Fibroblast of skin of left biceps (primary cell): ENCODE measurements at places on chromosomes 12 and 14.

DNA sequence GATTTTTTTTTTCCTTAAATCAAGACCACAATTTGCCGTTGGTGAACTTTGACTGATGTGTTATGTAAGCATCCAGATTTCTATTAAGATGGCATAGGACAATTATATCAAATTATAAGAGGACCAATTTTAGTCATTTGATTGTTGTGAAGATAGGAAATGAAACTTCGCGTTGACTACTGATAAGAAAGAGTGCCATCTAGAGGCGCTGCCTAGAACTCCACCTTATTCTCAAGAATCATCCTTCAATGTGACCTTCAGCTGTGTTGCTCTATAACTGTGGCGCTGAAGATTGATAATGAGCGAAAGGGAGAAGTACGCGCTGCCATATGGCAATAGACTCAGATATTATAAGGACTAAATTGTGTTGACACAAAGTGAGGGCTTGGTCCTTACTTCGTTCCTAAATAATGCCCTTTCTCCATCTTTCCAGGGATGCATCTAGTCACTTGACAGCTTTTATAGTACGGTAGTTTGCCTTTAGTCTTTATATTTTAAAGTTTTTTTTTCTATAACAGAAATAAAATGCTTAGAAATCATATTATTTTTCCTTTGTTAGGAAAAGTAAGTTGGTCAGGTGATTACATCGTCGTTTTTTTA, 350.8 kb upstream of the STXBP6 start:
- DNase-seq = peak; percentile 5

DNA sequence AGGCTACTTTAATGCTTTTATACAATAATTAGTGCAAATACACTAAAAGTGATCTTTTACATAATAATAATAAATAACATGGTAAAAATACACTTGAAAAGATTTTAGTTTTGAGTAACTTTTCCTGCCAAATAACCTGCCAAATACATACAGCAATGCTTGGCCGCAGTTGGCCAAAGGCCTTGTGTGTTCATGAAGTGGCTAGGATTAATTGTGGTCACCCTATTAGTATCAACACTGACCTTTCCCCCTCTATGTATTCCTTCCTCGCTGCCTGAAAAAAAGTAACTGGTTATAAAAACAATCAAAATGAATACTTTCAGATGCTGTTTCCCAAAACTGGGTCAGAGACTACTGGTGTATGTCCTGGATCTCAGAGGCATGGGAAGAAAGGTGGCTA, 34.3 kb downstream of the KICS2 start:
- DNase-seq = no peak

- no peak for DNase-seq
These were observed 22.9 kb downstream of the JKAMP start for GRCh38 chr14:59507063-59507751.

DNA sequence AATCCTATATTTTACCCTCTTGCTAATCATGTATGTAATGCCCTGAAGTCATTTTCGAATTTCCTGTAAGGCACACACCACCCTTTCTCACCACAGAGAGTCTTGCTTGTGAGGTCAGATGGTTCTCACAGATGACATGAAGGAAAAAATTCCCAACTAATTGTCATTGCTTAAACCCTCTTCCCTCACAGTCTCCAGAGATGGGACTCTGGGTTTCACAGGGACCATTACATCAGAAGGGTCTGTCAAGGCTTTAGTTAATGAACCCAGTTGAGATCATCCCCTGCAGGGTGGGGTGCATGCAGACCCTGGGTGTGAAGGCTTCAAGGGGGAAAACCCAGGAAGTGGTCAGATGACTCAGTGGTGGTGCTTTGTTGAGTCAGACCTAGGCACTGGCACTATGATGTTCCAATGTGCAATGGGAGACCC, 229.6 kb downstream of the BCAT1 start:
- DNase-seq = no peak

GRCh38 chr14:99535908-99536778, 54.9 kb downstream of the CCNK start:
- no peak for DNase-seq

DNA sequence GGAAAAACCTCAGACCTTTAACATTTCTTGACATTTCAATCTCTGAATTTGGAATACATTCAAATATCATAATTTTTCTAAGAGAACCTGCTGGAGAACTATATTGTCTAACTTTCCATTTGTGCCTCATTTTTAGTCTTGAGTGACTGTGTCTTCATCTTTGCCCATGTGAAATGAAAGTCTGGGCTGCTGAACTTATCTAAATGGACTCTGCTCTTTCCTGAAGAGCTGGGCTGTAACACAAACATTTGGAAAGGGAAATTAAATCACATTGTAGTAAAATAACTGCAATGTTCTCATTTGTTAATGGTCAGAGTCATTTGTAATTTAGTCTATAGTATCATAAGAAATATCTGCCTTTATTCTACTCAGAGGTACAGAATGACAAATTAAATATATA, 373.1 kb downstream of the LRIG3 start:
- DNase-seq = no peak

DNA sequence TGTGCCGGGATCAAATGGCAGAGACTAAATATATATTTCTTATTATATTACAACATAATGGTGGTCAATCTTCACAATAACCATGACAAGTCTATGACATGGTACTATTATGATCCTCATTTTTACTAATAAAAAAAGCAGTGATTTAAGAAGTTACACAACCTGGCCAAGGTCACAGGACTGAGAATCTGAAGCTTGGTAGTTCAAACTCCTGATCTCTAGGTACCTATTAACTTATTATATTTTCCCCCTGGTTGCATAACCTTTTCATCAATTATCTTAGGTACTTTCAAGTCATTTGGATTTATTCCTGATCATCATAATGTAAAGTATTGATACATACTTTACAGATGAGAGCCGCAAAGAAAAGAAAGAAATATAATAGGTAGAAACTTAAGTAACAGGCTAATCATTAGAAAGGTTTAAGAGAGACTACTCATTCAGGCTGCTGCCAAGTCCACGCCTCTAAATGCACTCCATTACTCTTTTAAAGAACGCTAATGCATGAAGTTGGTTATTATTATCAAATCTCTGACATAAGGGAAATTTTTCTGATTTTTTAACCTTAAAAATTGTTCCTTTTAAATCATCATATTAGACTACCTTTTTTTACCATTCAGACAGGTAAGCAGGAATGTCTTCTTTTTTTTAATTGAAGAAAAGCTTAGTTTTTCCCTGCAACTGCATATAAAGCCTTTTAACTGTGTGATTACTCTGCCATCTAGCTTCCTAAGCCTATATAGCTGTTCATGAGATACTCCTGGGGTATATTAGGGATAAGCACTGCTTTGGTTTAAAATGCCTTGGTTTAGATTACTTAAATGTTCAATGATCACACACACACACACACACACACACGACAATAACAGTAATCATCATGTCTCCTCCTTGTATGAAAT, 35.6 kb downstream of the RPS29 start:
- no peak for DNase-seq

GRCh38 chr14:82837611-82838140, 1304.0 kb upstream of the SEL1L start:
- DNase-seq = no peak
